ENCODE measurements at places on chromosomes 2 and 18.

DNA sequence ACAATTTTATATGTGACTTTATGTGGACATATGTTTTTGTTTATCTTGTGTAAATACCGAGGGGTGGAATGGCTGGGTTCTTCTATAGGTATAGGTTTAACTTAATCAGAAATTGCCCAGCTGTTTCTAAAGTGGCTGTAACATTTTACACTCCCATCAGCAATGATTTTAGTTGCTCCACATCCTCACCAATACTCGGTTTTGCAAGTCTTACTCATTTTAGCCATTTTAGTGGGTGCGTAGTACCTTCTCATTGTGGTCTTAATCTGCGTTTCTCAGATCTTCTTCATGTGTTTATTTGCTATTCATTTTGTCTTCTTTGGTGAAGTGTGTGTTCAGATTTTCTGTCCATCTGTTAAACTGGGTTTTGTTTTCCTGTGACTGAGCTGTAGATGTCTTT, 95.4 kb upstream of the BCL2L11 start:
- DNase-seq: no peak

- no peak for DNase-seq
Measured at GRCh38 chr2:62042944-62043343, 137.5 kb downstream of the COMMD1 start.

DNA sequence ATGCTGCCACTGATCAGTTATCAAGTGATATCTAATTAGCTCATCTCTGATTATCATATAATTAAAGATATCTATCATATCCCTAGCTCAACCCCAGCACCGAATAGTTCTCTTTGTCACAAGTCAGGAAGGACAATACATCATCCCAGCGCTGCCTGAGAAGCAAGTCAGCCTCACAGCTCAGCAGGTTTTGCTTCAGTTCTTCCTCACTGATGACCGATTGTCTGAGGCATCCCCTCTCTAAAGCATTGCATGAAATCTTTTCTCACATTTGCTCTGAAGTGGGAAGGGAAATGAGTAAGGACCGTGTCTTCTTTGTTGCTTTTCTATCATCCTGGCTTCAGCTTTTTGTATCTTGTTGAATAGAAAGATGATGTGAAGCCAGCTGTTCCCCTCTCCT, 247.9 kb downstream of the CMPK2 start:
- no peak for DNase-seq

- DNase-seq: no peak
Measured at GRCh38 chr18:76673281-76674185, 148.8 kb upstream of the ZNF236 start.

GRCh38 chr2:7025082-7025481, 107.9 kb downstream of the RNF144A start:
- no peak for DNase-seq

GRCh38 chr2:17058772-17059402, 393.3 kb upstream of the CYRIA start:
- DNase-seq: no peak

DNA sequence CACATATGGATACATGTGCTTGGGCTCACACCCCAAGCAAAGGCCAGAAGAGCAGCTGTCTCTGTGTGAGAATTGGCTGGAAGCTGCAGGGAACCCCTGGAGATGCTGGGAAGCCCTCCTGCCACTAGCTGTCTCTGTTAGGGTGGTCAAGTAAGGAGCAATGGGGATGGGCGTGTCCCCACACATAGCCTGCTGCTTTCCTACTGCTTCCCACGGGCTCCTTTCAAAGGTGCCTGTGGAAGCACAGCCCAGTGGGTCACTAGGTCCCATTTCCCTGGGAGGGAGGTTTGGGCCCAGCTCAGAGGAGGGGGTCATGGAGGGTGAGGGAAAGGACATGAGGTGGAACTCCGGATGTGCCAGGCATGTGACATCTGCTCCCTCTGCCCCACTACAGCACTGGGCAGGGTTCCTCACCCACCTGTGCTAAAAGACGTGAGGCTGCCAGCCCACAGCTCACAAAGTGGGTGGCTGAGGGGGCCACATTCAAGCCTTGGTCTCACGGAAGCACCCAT, 24.4 kb upstream of the MAL start:
- DNase-seq: no peak

- DNase-seq: no peak
Measured at GRCh38 chr2:132403146-132403545, 13.5 kb upstream of the GPR39 start.

GRCh38 chr18:10659000-10659399, 133.2 kb downstream of the NAPG start:
- DNase-seq: no peak

- no peak for DNase-seq
Measured at GRCh38 chr2:83516503-83516902, 942.6 kb downstream of the SUCLG1 start.

DNA sequence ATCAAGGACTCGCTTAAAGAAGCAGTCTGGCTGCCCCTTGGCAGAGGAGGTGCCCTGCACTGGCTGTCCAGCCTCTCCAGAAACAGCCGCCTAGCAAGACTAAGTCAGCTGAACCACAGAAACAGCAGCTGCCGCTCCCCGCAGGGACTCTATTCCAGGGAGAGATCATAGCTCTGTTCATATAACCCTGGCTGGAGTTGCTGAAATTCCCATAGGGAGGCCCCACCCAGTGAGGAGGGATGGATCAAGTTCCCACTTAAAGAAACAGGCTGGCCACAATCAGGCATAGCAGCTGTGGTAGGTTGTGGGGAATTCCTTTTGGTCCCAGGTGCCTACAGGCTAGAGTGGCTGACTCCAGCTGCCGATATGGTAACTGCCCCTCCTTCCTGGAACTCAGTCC, 74.2 kb upstream of the MC4R start:
- DNase-seq: no peak

GRCh38 chr2:175640655-175641054, 361.4 kb downstream of the LNPK start:
- no peak for DNase-seq

GRCh38 chr2:148674063-148675020, 29.8 kb downstream of the EPC2 start:
- DNase-seq: peak; percentile 10

GRCh38 chr18:21241301-21242048, 557 bp upstream of the GREB1L start:
- DNase-seq: no peak

DNA sequence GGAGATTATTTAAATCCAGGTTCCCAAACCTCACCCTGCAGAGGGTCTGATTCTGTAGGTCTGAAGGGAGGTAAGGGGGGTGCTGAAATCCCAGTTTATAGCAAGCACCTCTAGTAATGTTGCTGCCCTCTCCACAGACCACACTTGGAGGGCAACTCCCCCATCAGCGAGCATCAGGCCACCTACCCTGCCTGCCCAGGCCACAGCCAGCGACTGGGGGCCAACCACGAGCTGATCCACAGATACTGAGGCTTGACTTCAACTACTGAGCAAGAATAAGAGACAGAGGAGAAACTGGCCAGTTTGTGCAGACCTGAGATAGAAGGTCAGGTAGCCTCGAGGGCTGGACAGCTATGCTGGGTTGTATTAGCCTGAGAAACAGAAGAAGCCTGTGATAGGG, 36.3 kb upstream of the LBH start:
- DNase-seq: no peak

- no peak for DNase-seq
Measured at GRCh38 chr18:24935896-24936295, 416.1 kb downstream of the ZNF521 start.

- no peak for DNase-seq
Measured at GRCh38 chr2:134352844-134353243, 99.0 kb downstream of the MGAT5 start.

DNA sequence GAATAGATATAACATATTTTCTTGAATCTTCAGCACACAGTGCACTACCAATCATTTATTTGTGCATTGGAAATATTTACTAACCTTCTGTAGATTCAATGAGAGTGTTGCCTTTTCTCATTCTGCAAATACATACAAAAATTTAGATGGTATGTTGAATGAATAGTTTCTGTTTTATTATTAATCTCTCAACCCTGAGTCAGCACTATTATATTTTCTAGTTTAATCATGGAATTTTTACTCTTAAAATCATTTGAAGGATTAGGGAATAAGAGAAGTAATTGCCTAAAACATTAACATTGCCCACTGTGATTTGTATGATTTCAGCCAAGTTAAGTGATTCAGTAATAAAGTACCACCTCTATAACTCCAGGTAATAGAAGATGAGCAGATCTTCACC, 370.2 kb upstream of the CDH7 start:
- no peak for DNase-seq

DNA sequence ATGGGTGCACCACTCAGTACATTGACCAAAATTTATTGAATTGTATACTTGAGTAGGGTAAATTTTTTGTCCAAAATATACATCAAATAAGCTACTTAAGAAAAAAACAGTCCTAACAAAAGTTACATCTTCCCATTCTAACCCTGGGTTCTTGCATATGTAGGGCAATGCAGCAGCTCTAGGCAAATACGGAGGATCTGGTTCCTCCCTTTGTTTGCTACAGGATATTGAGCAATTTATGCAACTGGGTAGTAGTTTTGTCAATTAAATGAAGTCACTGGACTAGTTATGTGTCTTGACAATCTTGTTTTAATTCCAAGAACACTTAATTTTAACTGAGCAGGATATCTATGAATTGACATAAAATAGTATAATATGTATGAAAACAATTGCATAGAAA, 1507.2 kb upstream of the PIK3C3 start:
- no peak for DNase-seq

DNA sequence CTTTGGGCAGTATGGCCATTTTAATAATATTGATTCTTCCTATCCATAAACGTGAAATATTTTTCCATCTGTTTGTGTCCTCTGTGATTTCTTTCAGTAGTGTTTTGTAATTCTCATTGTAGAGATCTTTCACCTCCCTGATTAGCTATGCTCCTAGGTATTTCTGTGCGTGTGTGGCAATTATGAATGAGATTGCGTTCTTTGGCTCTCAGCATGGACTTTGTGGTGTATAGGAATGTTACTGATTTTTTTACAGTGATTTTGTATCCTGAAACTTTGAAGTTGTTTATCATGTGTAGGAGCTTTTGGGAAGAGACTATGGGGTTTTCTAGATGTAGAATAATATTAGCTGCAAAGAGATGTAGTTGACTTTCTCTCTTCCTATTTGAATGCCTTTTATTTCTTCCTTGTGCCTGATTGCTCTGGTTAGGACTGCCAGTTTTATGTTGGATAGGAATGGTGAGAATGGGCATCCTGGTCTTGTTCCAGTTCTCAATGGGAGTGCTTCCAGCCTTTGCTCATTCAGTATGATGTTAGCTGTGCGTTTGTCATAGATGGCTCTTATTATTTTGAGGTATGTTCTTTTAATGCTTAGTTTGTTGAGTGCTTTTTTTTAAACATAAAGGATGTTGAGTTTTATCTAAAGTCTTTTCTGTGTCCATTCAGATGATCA, 27.0 kb upstream of the THUMPD2 start:
- DNase-seq: no peak

DNA sequence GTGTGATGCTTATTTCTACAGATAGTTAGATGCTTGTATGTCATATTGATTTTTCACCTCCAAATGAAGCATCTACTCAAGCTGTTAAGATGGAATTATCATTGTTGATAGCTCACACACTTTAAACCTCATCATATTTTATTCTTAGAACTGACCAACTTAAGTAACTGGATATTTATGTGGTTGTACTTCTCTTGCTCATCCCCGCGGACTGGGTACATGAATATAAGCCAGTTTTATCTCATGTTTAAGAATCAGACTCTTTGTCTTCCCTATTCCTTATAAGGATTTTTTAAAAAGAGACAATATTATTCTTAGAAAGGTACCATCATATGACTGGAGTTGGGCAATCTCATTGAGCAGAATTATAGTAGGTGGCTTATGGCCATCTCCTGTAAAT, 358.7 kb downstream of the DSC3 start:
- DNase-seq: no peak

- DNase-seq: no peak
Measured at GRCh38 chr2:128003463-128003862, 24.4 kb downstream of the SAP130 start.

- no peak for DNase-seq
Measured at GRCh38 chr2:201357221-201357620, at the start of gene FLACC1. FLACC1 (minus strand) TSS chr2:201357345; CDS start chr2:201351404, 5,941 bp downstream.

DNA sequence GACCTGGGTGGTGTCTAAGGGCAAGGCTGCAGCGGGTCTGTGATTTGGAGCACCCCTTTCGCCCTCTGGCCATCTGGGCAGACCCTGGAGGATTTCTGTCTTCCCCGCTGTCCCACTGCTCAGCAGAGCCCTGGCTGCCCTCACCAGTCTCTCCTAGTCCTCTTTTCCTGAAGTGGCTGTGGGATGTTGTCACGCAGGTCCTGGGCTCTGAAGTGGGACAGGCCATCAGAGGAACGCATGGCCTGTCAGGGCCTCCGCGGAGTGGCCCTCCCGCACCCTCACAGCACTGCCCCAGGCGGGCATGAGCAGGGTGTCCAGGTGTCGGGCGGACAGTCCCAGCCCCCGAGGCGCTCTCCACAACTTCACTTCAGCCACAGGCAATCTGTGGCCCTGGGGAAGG, 1.1 kb upstream of the TMEM185B start:
- DNase-seq: no peak

DNA sequence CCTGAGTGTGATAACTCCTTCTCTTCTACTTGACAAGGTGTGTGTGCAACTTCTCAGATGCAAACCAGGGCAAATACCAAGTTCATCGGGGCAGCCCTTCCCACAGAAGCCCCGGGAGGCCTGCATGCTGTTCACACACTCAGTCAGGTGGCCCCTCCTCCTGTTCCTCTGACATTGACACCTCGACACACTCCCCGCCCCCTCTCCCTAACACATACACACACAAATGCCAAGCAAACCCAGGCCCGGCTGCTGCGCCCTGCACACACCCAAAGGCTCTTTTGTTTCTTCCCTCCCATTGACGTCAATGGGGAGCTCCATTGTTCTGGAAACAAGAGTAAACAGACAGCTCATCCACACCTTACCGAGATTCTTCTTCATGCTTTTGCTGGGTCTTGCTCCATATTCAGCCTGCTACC, 1.7 kb upstream of the PER2 start:
- peak; percentile 14 for DNase-seq

GRCh38 chr2:151841047-151841424, 12.8 kb upstream of the ARL5A start:
- DNase-seq: no peak

DNA sequence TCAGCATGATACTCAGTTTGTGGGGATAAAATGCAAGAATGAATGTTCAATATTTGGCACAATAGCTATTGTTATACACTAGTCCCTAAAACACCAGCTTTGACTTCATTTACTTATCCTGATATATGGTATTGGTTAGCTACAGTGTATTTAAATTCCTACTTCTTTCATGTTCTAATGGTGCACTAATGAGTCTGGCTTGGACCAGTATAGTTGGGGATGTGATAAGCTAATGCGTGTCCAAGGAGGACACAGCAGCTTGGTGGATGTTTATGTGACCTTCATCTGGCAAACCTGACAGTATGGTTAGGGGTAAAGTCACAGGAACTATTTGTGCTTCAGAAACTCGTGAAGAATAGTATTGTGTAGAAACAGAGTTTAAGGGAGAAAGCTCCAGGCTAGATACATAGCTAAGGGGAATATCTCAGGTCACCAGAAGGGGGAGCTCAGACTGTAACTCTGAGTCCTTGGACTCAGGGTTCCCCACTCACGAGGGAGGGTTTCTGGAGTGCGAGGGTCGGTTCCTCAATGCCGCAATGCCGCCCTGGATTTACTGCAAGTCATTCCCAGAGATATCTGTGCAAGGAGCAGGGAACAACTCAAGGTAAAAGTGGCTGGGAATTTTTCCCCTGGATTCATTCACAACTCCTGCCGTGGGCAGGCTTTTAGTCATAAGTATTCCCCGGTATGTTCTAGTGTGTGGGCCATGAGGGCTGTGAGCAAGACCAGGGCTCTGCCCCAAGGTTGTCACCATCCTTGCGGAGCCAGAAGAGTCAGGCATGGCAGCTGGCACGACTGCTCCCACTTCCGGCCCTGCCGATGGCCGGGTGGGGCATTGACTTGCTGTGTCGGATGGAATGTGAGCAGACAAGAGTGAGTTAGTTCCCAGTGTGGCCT, 14.5 kb downstream of the IL1R2 start:
- DNase-seq: no peak

All from activated T-cell treated with anti-CD3 and anti-CD28 coated beads for 48 hours (primary cell).